H9 (cell line): ENCODE measurements at places on chromosomes 13 and 19. TPM values are rescaled to one million over a fixed set of nuclear protein-coding genes. Genes with fewer than 3 reads are reported as not detected.

DNA sequence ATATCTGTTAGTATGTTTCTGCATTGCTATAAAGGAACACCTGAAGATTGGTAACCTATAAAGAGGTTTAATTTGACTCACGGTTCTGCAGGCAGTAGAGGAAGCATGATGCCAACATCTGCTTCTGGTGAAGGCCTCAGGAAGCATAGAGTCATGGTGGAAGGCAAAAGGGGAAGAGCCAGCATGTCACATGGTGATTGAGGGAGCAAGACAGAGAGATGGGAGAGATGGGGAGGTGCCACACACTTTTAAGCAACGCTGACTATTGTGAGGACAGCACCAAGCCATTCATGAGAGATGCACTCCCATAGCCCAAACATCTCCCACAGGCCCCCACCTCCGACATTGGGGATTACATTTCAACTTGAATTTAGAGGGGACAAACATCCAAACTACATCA lies 32.8 kb downstream of the COG6 start:
- H3K36me3 ChIP-seq, result no peaks in the 10 kb centered on the region; the same call in 2 of the 3 replicates
- no peak for DNase-seq
- H3K4me3 ChIP-seq, result no peak overlapping the region
- H3K27ac ChIP-seq, result no peak overlapping the region
- H3K4me1 ChIP-seq, result no peaks in the 10 kb centered on the region

DNA sequence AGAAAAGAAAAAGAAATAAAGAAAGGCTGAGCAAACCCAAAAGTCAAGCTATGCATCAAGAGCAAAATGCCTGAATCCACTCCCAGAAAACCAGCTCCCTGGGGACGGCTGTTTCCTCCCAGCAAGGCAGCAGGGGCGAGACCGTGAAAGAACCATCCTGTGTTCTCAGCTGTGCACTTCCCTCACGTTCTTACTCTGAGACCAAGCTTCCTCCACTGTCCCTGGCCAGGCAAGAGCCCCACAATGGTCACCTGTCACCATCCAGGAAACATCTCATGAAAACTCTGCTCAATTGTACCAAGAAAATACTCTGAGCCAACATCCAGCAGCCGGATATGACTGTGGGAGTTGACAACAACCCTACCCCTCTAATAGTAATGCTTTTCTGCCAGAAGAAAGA lies 22.9 kb downstream of the RAB20 start:
- no peak overlapping the region for H3K4me3 ChIP-seq
- H3K4me1 ChIP-seq, result peaks cover 3% of the 10 kb centered on the region; the same call in 1 of the 2 replicates
- no peaks in the 10 kb centered on the region for H3K36me3 ChIP-seq
- no peaks in the 10 kb centered on the region for H3K27me3 ChIP-seq
- no peak overlapping the region for H3K27ac ChIP-seq

ZNF865 gene
- total RNA-seq, result 13.8 and 14.3 TPM in 2 replicates

ATP4B gene
- total RNA-seq, result not detected in 2 replicates

DNA sequence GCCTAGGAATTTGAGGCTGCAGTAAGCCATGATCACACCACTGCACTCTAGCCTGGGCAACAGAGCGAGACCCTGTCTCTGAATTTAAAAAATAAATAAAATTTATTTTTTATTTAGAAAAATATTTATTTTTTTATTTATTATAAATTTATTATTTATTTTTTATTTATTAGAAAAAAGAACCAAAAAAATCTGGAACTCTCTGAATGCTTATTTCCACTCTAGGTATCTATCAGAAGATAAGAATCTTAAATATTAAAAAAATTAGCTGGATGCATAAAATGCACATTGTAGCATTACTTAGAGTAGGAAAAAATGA lies 82.8 kb downstream of the CDADC1 start:
- H3K4me1 ChIP-seq, result no peaks in the 10 kb centered on the region
- no peaks in the 10 kb centered on the region for H3K36me3 ChIP-seq
- H3K27ac ChIP-seq, result no peak overlapping the region
- no peak for DNase-seq
- no peaks in the 10 kb centered on the region; the same call in 1 of the 2 replicates for H3K27me3 ChIP-seq
- no peak overlapping the region for H3K4me3 ChIP-seq

DNA sequence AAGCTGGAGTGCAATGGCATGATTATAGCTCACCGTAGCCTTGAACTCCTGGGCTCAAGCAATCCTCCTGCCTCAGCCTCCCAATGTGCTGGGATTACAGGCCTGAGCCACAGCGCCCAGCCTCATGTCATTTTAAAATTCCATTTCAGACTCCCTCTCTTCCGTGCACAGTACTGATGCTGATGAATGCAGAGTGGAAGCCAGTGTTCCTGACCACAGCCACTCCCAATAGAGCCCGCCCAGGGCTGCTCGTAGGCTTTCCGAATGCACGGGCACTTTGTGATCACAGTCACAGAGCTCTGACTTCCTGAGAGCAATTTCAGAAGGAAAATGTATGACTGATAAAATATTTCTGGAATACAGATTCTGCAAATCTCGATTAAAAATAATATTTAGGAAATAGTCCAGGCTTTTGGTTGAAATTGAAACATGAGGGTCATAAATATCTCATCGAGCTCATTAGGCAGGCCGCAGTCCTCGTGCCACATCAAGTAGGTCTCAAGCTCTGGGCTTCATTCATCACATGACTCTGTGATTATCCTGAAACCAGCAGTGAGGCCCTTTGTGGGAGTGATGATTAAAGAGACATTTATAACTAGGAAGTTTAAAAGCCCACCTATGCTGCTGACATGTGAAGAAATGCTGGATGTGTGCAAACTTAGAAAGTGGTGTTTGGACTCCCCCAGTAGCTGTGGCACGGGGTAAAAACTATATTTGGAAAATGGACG lies 38.9 kb upstream of the AMER2 start:
- DNase-seq, result no peak
- no peak overlapping the region for H3K27ac ChIP-seq
- no peak overlapping the region for H3K4me3 ChIP-seq
- H3K36me3 ChIP-seq, result no peaks in the 10 kb centered on the region

DNA sequence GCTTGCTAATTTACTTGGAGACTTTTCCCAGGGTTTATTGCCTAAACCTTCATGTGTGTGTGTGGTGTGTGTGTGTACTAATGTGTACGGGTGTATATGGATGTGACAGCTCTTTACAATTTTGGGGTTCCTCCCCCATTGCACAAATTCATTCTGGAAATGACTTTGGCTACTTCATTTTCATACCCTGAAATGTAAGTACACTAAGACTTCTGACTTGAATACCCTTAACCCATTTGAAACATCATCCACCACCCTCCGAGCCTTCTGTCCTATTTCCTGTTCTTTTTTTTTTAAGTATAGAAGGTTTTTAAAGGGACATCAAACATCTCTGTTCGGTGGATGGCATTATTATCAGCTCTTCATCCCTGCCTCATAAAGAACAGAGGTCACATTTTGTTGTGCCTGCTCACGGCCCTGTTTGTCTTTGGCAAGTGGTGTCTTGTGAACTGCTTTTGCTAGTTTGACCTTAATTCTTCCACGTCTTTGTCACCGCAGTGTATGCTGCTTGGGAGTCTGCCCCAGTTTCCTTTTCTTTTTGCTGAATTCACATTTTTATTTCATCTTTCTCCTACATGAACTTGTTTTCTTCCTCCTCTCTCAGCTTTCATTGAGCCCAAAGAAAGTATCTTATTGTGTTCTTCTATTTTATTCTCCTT lies 228.3 kb downstream of the FOXO1 start:
- H3K36me3 ChIP-seq, result no peaks in the 10 kb centered on the region
- no peak for DNase-seq

- H3K27ac ChIP-seq, result no peak overlapping the region
- H3K4me3 ChIP-seq, result no peak overlapping the region
- no peaks in the 10 kb centered on the region for H3K27me3 ChIP-seq
- H3K36me3 ChIP-seq, result peaks cover 5% of the 10 kb centered on the region; the same call in 2 of the 3 replicates
These were observed 93.7 kb upstream of the SGCG start for GRCh38 chr13:23086968-23087623.

GRCh38 chr19:8441725-8442544 lies 2.8 kb upstream of the HNRNPM start:
- peak overlapping the region; percentile 8 for H3K27ac ChIP-seq
- H3K4me1 ChIP-seq, result no peaks in the 10 kb centered on the region; the same call in 1 of the 2 replicates
- H3K27me3 ChIP-seq, result no peaks in the 10 kb centered on the region
- peak; percentile 70 for DNase-seq
- peaks cover 23% of the 10 kb centered on the region for H3K36me3 ChIP-seq

DNA sequence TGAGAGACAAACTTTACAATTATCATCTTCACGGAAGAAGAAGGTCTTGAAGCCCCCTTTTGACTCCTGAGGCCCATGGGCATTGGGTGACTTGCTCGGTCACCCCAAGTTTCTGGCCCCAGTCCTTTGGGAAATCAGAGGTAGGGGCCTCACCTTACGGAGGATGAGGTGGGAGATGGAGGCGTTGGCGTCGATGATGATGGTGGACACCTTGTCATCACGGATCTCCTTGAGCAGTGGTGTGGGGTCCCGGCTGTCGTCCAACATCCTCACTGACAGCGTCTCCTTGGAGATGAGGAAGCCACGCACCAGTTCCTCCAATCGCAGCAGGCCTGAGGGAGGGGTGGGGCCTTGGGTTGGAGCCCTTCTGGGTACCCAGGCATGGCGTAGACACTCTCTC lies 10.8 kb downstream of the GRIK5 start:
- no peaks in the 10 kb centered on the region for H3K27me3 ChIP-seq
- H3K4me1 ChIP-seq, result no peaks in the 10 kb centered on the region
- peaks cover 81% of the 10 kb centered on the region for H3K36me3 ChIP-seq
- no peak overlapping the region for H3K27ac ChIP-seq
- no peak for DNase-seq

DNA sequence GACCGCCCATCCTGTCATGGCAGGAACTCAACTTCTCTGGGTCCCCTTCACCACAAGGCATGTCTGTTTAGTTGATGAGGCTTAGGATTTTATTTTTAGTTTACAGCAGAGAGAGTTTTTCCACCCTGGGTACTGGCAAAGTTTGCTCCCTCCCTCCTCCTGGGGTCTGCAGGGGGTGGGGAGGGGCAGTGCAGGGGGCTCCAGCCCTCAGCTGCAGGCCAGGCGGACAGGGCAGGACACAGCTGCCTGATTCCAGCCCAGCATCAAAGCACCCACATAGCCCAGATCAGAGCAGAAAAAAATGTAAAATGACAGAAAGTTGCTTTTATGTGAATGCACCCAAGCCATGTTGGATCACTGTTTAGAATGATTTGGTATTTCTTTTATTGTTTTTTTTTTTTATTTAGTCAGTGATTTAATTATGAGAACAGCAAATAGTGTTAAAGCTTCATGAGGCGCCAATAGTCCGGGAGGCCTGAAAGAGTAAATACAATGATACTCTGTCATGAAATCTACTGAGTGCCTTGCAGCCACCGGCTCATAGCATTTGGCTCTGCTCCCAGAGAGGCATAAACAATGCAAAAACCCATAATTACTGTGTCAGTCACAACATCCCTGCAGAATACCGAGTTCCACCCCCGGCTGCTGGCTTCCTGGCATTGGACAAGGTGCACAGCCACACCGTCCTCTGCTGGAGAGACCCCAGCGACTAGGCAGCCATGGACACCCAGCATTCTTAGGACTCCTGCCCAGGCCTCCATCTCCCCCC lies 923.5 kb downstream of the UQCRFS1 start:
- no peak overlapping the region for H3K4me3 ChIP-seq
- peaks cover 17% of the 10 kb centered on the region for H3K4me1 ChIP-seq
- DNase-seq, result no peak
- H3K27me3 ChIP-seq, result no peaks in the 10 kb centered on the region

DNA sequence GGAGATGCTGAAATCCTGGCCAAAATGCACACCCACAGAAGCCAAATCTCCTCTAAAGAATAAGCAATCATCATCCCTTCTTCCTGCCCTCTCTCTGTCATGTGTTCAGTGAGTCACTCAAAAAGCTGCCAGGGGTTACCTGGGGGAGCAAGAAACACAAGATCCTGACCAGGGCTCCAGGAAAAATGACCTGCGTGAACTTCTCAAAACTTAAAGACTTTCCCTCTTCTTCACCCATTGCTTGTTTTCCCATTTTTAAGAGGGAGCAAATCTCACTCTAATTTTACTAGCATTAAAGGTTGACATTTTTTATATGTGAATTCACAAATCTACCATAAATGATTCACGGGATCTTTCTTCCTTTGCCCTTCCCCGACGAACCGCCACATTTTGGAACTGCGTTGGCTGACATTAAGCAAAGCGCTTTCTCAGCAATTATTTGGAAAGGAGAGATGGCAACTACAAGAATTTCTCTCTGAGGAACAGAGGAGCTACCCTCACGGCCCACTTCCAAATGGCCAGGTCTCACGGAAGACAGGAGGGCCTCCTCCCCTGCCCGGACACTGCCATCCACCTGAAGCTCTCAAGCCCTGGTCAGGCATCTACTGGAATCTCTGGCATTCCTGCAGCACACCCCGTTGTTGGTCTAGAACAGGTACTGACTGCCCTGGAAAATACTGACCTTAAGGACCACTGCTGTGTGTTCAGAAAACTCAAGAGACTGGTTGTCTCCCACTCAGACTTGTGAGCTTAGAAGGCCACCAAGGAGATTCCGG lies 14.2 kb downstream of the TSHZ3 start:
- no peak for DNase-seq
- no peaks in the 10 kb centered on the region for H3K36me3 ChIP-seq
- no peak overlapping the region for H3K4me3 ChIP-seq
- H3K4me1 ChIP-seq, result peaks cover 9% of the 10 kb centered on the region; the same call in 1 of the 2 replicates
- no peaks in the 10 kb centered on the region for H3K27me3 ChIP-seq

DNA sequence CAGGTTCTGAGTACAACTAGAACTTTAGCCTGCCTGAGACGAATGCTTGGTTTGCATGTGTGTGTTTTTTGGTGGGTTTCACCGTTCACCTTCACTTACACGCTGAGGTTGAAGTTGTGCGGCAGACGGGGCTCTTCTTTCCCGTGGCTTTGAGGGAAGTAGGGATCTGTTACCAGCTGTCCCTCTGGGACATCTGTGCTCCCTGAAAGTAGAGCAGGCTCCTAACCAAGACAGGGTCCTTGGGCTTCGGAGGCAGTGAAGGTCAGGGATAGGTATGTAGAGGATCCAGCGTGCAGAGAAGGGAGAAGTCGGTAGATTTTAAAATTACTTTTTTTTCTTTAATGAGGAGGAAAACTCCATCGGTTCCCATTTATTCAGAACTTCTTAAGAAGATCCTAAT lies 48.7 kb downstream of the ZNF536 start:
- no peaks in the 10 kb centered on the region for H3K36me3 ChIP-seq
- no peaks in the 10 kb centered on the region for H3K27me3 ChIP-seq
- H3K4me1 ChIP-seq, result no peaks in the 10 kb centered on the region
- no peak overlapping the region for H3K27ac ChIP-seq
- no peak for DNase-seq

GRCh38 chr13:114320065-114320464 lies 5.8 kb downstream of the CHAMP1 start:
- H3K4me1 ChIP-seq, result no peaks in the 10 kb centered on the region
- DNase-seq, result no peak

- no peak for DNase-seq
- H3K27ac ChIP-seq, result no peak overlapping the region
- no peaks in the 10 kb centered on the region for H3K27me3 ChIP-seq
These were observed 99.3 kb upstream of the SOX1 start for GRCh38 chr13:111967572-111968201.

GRCh38 chr13:81078048-81078447 lies 737.1 kb upstream of the SPRY2 start:
- no peak for DNase-seq
- H3K4me1 ChIP-seq, result no peaks in the 10 kb centered on the region
- H3K27ac ChIP-seq, result no peak overlapping the region
- H3K36me3 ChIP-seq, result no peaks in the 10 kb centered on the region
- H3K27me3 ChIP-seq, result no peaks in the 10 kb centered on the region
- no peak overlapping the region for H3K4me3 ChIP-seq
